Cortex of kidney (tissue), 1 donor: ENCODE measurements at places on chromosomes 11 and 22.

DNA sequence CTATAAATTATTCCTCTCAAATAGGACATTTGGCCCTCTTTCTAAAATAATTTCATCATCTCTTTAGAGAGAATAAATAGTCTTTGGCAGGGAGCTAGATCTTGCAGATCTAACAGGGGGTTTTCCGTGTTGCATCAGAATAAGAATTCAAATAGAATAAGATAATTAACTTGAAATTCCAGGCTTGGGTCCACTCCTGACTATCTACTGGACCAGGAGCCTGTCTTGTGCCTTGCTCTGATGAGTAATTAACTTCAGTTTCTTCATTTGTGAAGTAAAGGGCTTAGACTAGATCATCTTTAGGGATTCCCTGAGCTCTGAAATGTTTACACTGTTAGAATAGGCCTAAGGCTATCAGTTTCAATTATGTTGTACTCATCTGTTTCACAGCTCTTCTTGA is 23.5 kb upstream of the TMEM123 start:
- DNase-seq, result no peak

GRCh38 chr11:83736684-83737083 is 450.5 kb upstream of the CCDC90B start:
- DNase-seq, result no peak

GRCh38 chr11:125429174-125429707 is 66.8 kb downstream of the FEZ1 start:
- DNase-seq, result no peak

DNA sequence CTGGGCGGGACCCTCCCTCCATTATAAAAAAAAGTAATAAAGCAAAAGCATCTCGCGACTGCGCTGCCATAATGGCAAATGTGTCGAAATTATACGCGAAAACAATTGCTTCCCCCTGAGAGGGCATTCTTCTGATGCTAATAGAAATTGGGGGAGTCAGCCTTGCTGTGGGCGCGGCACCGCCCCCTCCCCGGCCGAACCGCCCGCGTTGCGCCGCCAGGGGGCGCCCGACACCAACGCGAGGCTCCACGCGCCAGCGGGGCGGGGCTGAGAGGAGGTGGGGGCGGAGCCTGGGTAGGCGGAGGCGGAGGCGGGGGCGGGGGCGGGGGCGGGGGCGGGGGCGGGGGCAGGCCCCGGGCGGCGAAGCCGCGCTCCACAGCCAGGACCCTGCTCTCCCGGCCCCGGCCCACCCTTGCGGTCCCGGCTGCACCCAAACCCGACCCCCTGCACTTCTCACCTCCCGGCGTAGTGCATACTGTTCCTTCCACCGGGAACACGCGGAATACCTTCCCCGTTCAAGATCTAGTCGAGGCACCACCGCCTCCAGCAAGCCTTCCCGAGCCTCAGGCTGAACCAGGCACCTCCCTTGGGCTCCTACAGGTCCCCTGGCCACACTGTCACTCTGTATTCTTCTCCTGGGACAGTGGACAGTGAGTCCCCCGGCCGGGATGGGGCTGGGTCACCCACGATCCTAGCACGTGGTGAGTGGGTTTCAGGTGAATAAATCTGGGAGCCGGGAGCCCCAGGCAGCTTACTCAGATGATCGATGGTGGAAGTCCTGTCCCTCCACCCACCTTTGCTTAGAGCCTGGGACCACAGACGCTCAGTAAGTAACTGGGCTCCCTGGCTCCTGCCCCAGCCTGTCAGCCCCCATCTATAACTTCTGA is 15.5 kb upstream of the UPK3A start:
- DNase-seq, result no peak

- DNase-seq, result no peak
Observed at GRCh38 chr22:28379075-28379779, 300.4 kb downstream of the TTC28 start.

GRCh38 chr11:64204464-64204989 is 2.0 kb upstream of the FERMT3 start:
- no peak for DNase-seq

DNA sequence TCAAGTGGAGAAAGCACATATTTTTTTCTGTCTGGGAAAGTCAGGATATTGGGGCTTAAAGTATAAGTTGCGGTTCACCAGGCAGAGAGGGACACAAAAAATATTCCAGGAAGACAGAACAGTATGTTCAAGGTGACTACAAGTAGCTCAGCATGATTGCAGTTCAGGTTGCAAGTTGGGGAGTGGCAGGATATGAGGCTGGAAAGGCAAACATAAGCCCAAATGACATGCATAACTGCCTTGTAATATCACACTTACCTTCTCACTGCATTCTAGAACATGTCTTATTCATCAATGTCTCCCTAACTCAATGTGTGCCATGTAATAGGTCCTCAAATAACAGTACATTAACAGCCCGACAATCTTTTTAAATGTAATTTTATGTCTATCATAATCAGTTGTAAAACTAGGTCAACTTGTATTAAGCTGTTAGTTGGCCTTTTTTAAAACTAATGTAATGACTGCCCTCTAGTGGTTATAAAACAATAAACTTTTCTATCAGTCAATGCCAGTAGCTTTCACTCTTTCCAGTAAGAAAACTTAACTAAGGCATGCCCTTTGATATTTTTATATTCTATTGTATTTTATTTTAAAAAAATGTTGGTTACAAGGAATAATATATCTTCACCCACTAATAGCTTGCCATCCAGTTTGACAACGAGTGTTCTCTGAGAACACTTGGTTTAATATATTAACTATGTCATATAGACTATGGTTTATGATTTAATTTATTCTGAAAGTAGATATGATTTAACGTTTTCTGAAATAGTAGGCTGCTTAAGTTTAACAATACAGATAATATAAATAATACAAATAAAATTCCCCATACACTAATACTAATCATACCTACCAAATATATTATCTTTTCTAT is 39.4 kb upstream of the CFAP300 start:
- no peak for DNase-seq

- DNase-seq, result no peak
Observed at GRCh38 chr11:33935005-33935404, 43.1 kb upstream of the LMO2 start.

DNA sequence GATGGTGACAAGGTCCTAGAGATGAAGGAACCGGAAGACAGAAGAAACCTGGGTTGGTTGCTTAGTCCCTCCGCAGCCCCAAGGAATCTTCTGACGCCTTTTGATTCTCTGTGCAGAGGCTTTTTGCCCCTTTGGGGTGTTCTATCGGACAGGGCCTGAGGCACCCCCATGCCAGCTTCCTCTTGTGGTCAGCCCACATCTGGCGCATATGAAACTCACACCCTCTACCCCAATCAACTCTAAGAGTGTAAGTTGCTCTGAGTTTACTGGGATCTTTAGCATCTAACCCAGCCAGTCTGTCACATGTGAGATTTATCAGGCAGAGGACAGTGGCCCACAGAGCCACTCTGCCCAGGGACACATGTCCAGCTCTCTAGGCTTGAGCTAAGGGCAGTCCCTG is 17.4 kb downstream of the RASD2 start:
- DNase-seq, result no peak

- DNase-seq, result no peak
Observed at GRCh38 chr11:119763071-119763728, 34.2 kb upstream of the NECTIN1 start.

- no peak for DNase-seq
Observed at GRCh38 chr11:33721426-33721825, 14.8 kb downstream of the CD59 start.

DNA sequence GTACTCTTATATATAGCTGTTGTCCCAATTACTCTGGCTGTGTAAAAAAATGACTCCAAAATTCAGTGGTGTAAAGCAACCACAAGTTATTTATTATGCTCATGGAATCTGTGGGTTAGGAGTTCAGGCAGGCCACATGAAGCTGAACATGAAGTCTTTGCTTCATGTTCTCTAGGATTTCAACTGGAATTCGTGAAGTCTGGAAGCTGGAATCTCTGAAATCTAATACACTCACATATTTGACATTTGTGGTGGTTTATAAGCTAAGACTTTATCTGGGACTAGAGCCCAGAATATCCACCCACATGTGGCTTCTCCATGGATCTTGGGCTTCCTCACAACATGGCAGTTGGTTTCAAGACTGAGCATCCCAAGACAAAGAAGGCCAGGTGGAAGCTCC is 430.6 kb downstream of the MIAT start:
- DNase-seq, result no peak

DNA sequence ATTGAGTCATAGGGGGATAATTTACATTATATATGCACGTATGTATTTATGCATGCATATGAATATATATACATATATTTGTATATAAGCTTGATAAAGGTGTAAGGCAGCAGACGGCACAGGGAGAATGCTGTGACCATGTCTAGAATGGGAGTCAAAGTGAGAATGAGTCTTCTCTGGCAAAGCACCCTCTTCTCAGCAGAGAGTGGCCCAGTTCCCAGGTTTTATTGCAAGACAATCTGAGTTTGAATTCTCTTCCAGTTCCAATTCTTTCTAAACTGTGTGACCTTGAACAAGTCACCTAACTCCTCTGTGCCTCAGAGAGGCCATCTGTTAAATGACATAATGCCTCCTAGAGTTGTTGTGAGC is 13.8 kb downstream of the EHF start:
- DNase-seq, result no peak

GRCh38 chr11:33828604-33829429 is 54.5 kb upstream of the FBXO3 start:
- no peak for DNase-seq

DNA sequence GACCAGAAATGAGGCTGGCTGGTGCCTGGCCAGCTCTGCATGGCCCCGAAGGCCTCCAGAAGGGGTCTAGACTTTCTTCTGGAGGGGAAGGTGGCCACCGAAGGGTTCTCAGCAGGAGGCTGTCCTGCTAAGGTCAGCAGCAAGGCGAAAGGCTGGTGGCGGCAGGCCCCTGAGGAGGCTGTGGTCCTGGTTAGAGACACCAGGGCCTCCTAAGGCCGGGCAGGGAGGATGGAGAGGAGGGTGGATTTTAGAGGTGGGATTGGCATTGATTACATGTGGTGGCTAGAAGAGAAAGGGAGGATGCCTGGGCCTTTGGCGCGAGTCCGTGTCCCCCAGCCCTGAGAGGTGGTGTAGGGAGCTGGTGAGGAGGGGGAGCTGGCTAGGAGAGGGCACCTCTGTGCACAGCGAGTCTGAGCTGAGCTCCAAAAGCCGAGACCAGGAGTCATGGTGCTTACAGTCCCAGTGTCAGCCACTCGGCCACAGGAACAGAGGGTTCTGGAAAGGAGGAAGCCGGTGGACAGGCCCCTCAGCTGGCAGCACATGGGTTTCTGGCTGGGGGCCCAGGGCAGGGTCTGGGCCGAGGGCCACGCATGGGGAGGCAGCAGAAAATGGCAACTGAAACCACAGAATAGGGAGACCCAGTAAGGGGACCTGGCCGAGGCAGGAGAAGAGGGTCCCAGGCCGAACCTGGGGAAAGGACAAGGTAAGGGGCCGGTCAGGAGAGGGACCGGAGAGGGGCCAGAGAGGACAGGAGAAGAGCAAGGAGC is 2.5 kb downstream of the FERMT3 start:
- no peak for DNase-seq

DNA sequence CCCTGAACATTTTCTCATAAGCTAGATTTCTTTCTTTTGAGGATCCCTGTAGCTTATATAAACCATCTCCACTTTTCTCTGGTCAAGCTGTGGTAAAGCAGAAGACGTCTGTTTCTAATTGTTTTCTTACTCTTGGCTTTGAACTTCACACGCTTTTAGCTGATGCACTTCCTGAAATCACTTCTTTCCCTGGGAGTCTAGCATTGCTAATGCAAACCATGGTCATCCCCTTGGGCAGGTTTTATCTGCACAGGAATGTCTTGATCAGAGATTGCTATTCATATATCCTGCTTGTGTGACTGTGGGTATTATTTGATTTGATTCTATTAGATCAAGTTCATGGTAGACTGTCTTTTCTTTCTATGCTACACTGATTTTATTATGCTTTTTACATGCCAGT is 199.2 kb upstream of the POU2AF2 start:
- DNase-seq, result no peak
